ENCODE measurements at places on chromosomes 2 and 18. TPM values are rescaled to one million over a fixed set of nuclear protein-coding genes. Genes with fewer than 3 reads are reported as not detected.

DNA sequence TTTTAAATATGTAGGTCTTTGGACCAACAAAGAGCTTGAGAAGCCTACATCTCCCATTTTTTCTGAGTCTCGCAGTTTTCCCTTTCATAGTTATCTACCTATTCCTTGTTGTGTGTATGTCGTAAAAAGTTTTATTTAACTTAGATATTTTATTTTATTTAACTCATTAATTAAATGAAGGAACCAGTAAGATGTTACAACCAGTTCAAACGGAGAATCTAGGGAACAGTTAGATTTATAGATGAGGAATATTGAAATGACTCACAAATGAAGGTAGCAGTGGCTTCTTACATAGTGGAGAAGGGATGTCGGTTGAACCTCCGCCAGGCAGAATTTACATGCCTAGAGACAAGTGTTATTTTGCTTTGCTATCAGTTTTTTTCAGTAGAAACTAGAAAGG is 48.5 kb upstream of the ZNF638 start:
- DNase-seq, result no peak

DNA sequence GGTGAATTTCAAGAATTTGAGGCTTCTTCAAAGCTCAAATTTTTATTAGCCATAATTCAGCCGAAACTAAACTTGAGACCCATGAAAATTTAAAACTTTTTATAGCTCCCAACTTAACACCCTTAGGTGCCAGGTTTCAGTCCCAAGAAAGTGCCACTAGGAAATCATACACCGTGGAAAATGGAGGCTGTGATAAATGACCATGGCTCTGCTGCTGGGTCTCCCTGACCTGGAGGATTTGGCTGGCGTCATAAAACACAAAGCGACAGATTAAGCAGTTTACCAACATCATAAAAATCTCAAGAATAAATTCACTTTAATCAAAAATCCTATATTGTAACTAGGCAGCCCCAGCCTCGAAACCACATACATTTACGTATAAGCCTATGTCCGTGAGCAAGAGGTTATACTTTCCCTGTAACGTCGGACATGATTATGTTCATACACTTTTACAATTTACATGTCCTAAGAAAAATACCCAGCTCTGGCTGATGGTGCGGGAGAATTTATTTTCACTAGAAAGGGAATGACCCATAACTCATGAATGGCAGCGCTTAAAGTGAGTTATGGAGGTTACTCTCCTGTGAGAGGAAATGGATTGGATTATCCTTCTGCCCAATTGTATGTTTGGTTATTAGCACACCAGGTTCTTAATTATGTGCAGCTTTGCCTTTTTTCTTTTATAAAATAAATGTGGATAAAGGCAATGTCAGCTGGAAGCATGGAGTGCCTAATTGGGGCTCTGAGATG is 329.4 kb downstream of the AGPS start:
- DNase-seq, result no peak

DNA sequence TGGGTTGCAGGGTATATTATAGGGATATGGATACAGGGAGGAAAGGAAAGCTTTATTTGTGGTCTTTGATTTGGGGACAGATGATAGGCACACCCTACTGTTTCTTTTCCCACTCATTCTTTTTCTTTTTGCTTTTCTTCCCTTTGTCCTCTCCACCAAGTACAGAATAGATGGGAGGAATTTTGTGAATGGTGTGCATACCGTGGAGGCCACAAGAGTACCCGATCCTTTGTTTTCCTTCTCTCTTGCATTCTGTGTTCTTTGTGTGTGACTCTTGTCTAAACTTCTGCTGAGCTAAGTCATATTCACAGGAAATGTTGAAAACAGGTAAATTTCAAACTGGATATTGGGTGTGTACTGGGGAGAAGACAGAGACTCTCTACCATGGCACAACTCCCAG is 321.4 kb upstream of the SLC8A1 start:
- DNase-seq, result no peak

Gene GAREM2
- polyA plus RNA-seq, result 3.1 TPM

Gene DAPL1
- polyA plus RNA-seq, result 8.3 TPM

Gene FIGN
- polyA plus RNA-seq, result 2.4 TPM

- no peak for DNase-seq
These were observed 57.8 kb upstream of the NABP1 start for GRCh38 chr2:191620144-191620543.

Gene GYPC
- polyA plus RNA-seq, result 132 TPM

DNA sequence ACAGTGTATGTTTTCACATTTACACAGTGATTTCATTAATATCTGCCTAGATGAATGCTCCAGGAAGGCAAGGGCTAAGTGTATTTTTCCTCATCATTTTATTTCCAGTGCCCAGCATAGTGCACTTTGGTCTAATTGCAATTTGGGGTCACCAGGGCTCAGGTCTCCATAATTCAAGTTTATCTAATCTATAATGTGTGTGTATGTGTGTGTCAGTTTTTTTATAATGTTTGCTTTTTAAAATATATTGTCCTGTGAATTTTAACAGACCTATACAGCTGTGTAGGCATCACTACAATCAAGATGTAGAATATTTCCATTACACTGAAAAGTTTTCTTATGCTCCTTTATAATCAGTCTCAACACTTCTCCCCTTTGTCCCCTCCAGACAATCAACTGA is 620.4 kb downstream of the STK39 start:
- no peak for DNase-seq

DNA sequence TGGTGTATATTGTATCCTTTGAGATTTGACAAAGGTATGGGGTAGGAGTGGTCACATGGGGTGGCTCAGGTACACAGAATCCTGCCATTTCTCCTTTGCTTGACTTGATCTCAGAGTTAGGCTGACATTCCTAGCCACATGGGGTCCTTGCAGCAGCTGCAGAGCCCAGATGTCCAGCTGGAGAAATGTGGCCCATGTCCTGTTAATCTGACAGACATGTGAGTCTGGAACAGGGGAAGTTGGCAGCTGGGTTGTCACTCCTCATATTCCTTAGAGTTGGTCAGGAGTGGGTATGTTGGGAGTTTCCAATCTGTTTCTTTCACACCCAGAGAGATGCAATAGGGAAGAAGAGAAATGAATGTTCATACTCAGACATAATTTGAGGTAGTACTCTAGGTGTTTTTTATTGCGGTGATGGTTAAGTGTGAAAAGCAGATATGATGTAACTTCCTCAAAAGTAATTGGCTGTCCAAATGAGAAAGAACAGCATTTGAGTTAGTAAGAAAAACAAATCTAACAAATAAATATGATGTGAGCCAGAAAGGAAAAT is 402.6 kb upstream of the MEIS1 start:
- DNase-seq, result no peak

GRCh38 chr2:72794572-72794971 is 31.3 kb downstream of the EXOC6B start:
- DNase-seq, result no peak

DNA sequence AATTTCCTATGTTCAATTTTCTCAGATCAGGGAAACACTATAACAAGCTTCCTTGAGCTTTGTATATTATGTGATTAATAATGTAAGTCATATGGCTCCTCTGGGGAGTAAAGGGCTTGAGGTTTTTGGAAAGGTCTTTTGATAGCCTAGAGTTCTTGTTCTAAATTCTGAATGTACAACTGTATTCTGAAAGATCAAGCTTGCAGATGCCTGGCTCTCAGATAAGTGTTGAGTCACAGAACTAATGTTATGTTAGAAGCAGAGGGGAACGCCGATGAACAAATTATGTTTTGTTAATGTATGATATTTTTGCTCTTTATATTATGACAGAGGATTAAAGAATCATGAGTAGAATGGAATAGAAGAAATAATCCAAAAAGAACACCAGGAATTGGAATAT is 170.1 kb downstream of the RPRM start:
- DNase-seq, result no peak

Gene SP5
- 0.20 TPM for polyA plus RNA-seq

DNA sequence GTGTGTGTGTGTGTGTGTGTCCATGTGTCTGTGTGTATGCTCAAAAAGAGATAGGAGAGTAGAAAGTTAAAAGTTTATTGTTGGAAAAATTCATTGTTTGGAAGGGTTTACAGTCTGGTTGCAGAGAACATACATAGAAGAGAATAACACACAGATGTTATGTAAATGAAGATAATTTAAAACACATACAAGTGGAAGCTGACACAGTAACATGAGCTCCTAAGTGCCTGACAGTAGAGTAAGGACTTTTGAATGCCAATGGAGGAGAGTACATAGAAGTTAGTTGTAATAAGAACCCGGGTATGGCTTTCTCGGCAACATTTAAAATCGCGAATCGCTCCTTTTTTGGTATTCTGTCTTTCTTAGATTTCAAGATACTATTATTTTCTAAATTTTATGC is 137.0 kb upstream of the FANCL start:
- DNase-seq, result no peak

DNA sequence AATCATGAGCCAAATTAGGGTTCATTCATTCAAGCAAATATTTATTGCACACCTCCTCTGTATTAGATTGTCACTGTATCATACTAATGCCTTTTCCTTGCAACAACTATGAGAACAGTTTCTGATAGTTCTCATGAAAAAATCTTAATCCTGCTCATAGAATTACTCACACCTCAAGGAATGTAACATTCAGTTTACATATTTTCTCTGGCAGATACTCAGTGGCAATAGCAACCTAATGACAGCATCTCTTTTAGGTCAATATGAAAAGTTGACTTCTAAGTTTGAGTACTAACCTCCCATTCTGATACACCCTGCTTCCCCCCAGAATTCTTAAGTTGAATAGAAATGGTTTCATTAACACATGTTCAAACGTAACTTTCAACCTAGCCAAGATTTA is 132.0 kb downstream of the VWC2L start:
- no peak for DNase-seq

- no peak for DNase-seq
These were observed 42.8 kb downstream of the SLC9A4 start for GRCh38 chr2:102515851-102516250.

DNA sequence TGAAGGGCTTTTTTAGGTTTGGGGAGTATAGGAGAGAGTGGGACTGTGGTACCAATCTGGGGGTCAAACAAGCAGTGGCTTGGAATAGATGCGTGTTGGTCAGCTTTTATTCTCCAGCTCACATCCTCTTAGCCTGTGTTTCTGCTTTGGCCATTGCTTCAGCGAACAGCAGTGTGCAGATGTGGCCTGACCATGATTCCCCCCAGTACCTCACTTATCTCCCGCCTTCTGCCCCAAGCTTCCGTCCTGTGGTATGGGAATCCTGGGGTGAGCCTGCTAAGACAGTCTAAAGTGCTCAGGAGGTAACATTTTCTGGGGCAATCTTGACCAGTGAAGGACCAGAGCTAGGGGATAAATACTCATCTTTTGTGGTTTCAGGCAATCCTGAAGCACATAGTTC is 84.9 kb upstream of the TNP1 start:
- DNase-seq, result no peak

Gene DYNAP
- polyA plus RNA-seq, result not detected

Gene ABCG8
- polyA plus RNA-seq, result 0.02 TPM

DNA sequence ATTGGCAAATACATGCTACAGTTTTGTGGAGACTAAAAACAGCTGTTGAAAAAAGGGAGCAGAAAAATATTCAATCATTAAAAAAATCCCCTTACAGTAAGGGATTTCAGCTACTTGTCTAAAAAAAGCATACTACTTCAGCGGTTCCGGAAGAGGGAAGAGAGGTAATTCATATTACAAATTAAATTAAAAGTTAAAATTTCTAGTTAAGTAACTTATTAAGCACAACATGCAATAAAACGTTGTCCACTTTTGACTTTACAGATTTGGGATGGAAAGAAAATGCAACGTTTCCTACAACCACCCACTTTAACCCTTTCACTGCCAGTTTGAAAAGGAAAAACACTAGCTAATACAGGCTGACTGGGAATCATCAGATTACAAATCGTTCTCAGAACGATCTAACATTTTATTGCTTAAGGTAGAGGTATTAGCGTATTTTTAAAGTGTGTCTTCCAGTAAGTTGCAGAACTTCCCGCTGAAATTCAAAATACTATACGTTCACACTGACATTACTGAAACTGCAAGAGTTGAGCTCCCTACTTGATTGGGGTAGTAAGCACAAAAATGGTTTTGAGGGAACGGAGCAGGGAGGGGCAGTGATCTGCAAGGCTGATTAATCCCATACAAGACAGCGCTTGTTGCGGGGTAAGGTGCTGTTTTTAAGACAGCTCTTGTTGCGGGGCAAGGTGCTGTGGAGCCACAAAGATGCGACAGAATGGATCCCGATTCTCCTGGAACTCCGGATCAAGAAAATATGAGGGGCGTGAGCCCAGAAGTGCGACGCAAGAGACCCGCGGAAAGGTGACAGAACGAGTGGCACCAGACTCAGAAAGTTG is 743 bp downstream of the HADHA start:
- no peak for DNase-seq

DNA sequence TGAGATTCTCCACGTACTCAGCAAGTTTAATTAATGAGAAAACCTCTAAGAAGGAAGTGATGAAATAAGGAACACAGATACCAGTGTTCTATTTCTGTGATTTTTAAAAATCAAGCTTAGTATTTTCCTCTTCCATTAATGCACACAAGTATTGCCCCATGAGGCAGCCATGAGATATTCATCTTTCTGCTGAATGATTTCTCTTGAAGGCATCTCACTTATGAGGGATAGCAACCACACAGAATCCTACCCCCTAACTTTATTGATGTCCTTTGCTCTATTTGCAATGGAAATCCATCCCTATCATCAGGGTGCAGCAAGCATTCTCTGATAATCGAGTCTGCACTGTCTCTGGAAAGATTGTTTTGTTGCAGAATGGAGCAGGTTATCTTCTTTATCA is 244.1 kb upstream of the NRP2 start:
- DNase-seq, result no peak

DNA sequence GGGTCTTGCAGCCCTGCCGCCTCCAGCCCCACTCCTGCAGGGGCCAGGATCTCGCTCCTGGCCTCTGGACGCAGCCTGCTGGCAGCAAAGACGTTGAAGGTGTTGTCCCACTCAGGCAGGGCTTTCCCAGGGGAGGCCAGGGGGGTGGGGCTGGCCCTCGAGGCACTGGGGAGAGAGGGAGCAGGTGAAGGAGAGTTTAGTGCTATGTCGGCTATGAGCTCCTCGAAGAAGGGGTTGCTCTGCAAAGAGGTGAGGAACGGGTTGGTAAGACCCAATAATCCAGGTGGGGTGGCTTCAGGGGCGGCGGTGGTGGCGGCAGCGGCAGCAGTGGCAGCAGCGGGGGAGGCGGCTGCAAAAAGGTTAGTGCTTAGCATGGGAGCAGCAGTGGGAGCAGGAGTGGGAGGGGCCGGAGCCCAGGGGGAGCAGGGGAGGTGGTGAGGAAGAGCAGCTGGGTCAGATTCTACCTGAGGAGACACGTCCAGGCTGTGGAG is 9.7 kb upstream of the SFXN5 start:
- DNase-seq, result no peak

- DNase-seq, result no peak
These were observed 29.1 kb upstream of the MGAT4A start for GRCh38 chr2:98759827-98760625.

- DNase-seq, result no peak
These were observed 240.5 kb upstream of the FANCL start for GRCh38 chr2:58481670-58482069.

GRCh38 chr2:159903443-159904126 is 105.6 kb upstream of the CD302 start:
- DNase-seq, result no peak

Gene MC5R
- not detected for polyA plus RNA-seq

Gene TTR
- polyA plus RNA-seq, result not detected

GRCh38 chr2:76679025-76679396 is 843.2 kb downstream of the LRRTM4 start:
- no peak for DNase-seq

All from ovary (tissue), 10 donors.